ENCODE measurements at places on chromosomes 4 and X.

DNA sequence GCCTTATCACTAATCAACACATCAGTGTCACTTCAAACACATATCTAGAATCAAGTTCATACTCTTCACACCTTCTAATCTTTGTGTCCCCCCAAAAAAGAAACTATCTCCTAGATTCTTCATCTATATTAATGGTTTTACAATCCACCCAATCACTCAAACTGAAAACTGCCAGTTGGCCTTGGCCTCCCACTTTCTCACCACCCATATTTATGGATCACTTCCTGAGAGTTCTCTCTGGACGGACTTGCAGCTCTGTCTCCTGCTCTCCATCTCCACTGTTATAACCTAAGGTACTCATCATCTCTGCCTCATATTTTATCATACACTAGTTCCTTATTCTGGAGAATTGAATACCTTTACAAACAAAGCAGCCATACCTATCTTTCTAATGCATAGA lies 106.1 kb upstream of the ATOH1 start:
- DNase-seq, result no peak

DNA sequence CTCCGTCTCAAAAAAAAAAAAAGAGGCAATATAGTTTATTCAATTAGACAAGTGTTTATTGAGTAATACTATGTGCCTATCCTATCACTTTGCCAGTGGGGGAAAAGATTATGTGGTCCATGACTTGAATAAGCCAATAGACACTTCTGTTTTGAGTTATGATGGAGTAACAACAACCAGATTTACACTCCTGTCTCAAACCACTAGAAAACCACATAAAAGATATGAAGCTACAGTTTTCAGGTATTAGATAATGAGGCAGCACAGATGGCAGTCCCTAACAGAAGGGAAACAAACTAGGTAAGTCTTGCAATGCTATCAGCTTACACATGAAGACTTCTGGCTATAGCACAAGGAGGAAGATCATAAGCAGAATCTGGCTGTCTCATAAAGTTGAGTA lies 22.5 kb downstream of the NFXL1 start:
- DNase-seq, result no peak

DNA sequence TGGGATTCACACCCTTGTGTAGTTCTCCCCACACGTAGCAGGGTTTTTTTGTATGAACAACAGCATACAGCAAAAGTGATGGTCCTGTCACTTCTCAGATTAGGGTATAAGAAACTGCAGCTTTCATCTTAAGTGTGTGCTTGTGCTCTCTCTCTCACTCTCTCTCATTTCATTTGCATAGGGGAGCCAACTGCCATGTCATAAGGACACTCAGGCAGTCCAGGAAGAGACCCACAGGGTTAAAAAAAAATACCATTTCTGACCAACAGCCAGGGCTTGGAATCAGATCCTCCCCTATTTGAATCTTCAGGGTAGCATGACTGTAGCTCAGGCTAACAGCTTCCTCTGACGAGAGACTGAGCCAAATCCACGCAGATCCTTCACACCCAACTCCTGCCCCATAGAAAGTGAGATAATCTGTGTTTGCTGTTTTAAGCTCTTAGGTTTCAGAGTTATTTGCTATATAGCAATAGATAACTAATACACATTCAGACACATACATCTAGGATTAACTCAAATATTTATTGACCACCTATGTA lies 331.2 kb downstream of the PAPSS1 start:
- DNase-seq, result no peak

DNA sequence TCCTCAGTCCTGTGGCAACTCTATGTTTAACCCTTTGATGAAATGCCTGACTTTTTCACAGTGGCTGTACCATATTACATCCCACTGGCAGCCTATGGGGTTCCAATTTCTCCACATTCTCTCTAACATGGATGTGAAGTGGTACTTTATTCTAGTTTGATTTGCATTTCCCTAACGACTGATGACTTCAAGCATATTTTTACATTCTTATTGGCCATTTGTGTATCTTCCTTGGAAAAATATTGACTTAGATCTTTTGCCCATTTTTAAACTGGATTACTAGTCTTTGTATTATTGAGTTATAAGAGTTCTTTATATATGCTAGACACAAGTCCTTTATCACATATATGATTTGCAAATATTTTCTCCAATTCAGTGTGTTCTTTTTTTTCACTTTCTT lies 2.1 kb upstream of the RAB39B start:
- no peak for DNase-seq

DNA sequence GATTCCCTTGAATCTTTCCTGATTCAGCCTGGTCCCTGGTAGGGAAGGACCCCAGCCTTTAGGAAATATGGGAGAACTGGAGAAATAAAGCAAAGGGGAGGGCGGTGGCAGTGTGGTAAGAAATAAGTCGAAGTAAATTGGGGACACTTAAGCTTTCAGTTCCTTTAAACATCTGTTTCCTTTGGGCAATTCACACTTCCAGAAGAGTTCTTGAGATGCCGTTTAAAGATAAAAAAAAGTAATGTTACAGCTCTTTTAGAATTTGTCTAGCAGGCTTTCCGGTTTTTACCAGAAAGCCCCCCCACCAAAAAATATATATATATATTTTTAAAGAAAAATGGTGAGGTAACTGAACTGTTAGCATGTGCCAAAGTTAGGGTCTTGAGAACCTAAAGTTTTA lies 46.6 kb downstream of the TSPAN7 start:
- no peak for DNase-seq

DNA sequence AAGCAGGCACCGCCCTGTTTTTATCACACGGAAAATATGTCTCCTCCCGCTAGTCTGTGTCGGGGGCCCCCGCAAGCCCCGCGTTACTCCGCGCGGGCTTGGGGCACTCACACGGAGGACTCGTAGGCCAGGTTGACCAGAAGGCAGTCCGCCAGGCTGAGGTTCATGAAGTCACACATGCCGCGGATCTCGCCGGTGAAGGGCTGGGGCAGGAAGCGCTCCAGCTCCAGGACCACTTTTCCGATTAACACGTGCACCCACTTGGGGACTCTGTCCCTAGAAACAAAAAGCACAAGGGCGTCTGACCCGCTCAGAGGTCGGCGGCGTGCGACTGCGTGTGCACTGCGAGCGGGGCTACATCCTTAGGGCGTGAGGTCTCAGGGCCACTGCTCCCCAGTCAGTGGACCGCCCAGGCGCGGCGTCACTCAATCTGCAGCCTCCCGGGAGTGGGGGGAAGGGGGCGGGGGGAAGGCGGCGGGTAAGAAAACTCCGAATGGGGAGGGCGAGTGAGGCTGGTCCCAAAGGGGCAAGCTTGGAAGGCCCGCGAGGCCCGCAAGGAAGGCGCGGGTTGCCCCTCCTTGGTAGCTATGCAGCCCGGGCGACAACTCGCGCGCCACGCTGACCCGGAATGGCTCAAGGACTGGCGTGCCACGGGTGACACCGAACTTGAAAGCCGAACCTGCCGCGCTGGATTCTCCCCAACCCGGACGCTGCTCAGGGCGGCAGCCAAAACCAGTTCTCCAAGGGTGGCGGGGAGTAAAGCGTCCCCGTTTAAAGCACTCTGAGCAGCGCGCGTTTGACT lies 722 bp downstream of the NAAA start:
- peak; percentile 32 for DNase-seq

DNA sequence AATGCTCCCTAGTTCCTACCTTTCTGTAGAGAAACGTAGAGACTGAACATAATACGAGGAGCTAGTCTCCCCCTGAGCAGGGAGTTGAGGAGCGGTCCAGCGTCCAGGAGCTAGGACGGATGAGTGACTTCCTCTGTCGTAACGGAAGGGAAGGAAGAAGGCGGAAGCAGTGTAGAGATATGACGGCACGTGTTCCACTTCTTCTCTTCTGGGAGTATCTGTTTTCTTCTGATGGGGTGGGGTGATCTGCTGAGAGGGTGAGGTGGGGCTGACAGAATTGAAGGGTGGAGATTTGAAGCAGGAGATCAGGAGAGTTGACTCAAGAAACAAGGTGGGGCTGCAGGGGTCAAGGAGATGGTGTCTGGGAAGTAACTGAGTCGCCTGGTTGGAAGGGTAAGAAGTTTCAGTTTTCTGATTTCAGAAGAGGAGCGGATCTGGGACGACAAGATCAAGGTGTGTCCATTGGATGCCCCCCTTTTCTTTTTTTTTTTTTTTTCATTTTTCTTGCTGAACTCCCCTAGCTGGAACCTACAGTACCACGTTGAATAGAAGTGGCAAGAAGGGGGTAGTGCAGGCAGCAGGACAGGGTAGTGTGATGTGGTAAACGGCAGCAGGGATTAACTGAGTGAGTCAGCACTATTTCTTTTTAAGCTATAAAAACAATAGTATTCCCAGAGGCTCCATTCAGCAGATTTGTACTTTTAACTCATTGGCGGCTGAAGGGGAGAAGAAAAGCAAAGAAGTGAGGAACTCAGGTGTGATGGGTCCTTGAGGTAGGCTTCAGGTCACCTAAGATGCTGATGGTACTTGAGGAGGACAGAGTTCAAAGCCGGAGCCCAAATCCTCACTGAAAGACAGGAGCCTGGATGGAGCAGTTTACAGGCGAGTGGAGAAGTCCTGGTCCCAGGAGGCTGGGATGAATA lies 50.8 kb upstream of the SETD7 start:
- peak; percentile 81 for DNase-seq

- DNase-seq, result no peak
Measured at GRCh38 chr4:38860788-38861424, 4.3 kb upstream of the TLR6 start.

DNA sequence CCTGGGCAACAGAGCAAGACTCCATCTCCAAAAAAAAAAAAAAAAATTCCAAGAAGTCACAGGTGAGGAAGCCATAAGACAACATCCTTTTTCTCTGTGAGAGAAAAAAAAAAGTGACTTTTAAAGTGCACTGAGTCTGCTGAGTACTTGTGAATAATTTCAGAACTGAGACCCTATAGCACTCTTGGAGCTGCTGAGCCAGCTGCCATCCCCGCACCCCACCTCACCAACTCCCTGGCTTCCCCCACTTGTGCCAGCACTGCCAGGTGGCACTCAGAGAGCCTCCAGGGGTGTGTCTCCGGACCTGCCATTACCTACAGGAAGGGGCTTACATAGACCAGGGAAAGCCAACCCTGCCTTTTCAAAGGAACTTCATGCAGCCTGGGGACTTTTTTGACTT lies 39.2 kb upstream of the HS3ST1 start:
- no peak for DNase-seq

- no peak for DNase-seq
Measured at GRCh38 chr4:162957521-162958143, 209.1 kb downstream of the NAF1 start.

DNA sequence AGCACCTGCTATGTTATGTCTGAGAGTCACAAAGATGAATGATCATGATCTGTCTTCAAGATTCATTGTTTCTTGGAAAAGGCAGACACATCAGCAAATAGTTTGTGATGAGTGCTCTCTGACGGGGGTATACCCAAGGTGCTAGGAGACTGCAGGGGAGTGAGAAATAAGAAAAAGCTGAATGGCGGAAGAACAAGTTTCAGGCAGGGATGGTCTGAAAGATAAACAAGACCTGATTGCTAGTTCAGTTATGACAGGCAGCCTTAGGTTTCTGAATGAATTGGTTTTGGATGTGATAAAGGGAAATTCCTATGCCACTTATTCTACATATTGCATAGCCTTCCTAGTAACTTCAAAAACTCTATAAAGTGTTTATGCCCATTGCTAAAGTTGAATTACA lies 327.0 kb upstream of the DKK2 start:
- DNase-seq, result no peak

- DNase-seq, result no peak
Measured at GRCh38 chr4:37799941-37800554, 26.4 kb upstream of the PGM2 start.

DNA sequence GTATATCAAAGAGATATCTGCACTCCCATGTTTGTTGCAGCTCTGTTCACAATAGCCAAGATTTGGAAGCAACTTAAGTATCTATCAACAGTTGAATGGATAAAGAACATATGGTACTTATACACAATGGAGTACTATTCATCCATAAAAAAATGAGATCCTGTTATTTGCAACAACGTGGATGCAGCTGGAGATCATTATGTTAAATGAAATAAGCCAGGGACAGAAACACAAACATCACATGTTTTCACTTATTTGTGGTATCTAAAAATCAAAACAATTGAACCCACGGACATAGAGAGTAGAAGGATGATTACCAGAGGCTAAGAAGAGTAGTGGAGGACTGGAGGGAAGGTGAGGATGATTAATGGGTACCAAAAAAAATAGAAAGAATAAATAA lies 14.2 kb downstream of the IQCM start:
- DNase-seq, result no peak

DNA sequence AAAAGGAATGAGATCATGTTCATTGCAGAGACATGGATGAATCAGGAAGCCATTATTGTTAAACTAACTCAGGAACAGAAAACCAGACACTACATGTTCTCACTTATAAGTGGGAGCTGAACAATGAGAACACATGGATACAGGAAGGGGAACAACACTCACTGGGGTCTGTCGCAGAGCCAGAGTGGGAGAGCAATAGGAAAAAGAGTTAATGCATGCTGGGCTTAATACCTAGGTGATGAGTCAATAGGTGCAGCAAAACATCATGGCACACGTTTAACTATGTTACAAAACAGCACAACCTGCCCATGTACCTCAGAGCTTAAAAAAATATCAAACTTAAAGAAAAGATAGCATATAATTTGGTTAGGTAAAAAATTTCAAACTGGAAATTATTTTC lies 281.4 kb downstream of the PABPC4L start:
- DNase-seq, result no peak

DNA sequence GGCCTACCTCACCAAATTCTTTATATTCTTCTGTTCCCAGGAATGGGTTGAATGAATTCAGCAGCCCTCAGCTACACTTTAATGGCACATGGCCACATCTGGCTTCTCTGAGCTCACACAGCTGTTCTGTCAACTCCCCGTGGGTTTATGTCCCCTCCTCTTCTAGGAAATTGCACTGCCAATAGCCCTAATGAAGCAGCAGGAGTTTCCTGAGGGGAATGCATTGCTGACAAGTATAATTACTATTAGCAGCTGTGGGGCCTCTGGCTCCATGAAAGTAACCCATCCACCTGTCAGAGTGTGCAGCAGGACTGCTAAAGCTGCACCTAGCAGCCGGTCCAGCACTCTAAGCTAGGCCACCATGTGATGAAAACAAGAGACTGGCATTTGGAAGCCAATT lies 50.3 kb downstream of the FTHL17 start:
- peak; percentile 6 for DNase-seq

Data from fibroblast of upper back skin (primary cell).